ENCODE measurements at places on chromosomes 7 and 10.

DNA sequence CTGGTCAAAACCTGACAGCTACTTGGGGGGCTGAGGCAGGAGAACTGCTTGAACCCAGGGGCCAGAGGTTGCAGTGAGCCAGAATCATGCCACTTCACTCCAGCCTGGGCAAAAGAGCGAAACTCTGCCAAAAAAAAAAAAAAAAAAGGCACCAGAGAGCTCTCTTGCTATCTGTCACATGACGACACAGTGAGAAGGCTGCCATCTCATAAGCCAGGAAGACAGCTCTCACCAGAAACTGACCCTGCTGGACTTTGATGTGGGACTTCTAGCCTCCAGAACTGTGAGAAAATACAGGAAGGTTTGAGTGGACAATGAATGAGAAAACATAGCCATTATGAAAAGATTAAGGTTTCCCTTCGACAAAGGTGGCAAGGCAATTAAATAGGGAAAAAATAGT lies 51.1 kb upstream of the KCNIP2 start:
- no peak for DNase-seq

- no peak for DNase-seq
These were observed 3.6 kb upstream of the GPNMB start for GRCh38 chr7:23242935-23243334.

- DNase-seq: no peak
These were observed at the start of gene IGFBP1 for GRCh38 chr7:45888185-45888992. Gene IGFBP1, plus strand, starts transcription at chr7:45888488. Its CDS starts 165 bp downstream, at chr7:45888653.

- DNase-seq: no peak
These were observed 8.0 kb downstream of the KLF6 start for GRCh38 chr10:3776796-3777571.

DNA sequence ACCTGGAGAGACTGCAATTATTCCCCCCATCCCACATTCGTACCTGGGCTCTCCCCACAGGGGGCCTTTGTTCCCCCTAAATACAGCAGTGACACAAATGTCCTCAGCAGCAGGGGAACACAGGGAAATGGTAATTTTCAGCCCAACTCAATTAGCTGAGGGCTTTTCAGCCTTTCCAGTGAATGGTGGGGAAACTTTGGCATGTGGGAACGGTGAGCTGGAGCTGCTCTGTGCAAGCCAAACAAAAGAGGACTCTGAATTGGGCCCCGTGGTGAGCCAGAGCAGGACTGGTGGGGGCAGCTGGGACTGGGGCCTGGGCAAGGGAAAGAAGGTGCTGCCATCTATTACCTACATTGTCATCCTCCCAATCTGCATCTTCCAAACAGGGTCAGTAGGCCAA lies 51.0 kb downstream of the FBXW4 start:
- DNase-seq: no peak

Measured in HuH-7 (cell line).